ENCODE measurements at places on chromosomes 3 and 15.

DNA sequence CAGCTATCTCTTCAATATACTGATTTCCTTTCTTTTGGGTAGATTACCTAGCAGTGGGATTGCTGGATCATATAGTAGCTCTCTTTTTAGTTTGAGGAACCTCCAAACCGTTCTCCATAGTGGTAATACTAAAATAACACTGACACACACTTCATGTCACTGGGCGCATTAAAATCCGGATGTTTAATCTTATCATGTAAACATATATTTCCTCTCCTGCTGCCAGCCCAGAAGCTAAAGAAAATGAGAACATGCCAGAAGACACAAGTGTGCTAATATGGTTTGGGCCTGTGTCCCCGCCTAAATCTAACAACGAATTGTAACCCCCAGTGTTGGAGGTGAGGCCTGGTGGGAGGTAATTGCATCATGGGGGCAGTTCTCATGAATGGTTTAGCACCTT is 23.6 kb upstream of the KCNMB2 start:
- no peak overlapping the region for H3K27ac ChIP-seq
- no peaks in the 10 kb centered on the region for H3K4me1 ChIP-seq
- no peak for DNase-seq
- no peaks in the 10 kb centered on the region for H3K36me3 ChIP-seq

- peaks cover 3% of the 10 kb centered on the region for H3K27me3 ChIP-seq
- no peaks in the 10 kb centered on the region for H3K36me3 ChIP-seq
- H3K27ac ChIP-seq: no peak overlapping the region
These were observed 3.9 kb upstream of the TLE3 start for GRCh38 chr15:70101459-70102113.

GRCh38 chr3:54235998-54236397 is 113.6 kb downstream of the CACNA2D3 start:
- no peak for DNase-seq
- no peaks in the 10 kb centered on the region for H3K4me1 ChIP-seq
- H3K27me3 ChIP-seq: no peaks in the 10 kb centered on the region
- H3K4me3 ChIP-seq: no peak overlapping the region
- H3K36me3 ChIP-seq: no peaks in the 10 kb centered on the region

DNA sequence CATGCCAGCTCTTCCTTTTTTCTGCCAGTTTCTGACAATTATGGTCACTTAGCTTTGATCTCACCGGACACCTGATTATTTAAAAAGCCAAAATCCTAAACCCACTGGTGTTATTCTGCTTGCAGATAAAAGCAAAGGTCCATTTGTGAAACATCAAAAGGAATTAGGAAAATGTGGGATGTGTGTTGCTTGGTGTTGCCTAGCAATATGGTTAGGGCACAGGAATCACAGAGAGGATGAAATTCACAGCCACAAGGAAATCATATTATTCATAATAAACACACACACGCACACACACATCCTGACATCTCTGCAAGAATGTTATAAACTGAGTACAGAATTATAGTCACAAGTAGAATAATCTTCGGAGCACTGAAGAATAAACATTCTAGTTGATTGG is 89.3 kb upstream of the BHLHE40 start:
- DNase-seq: no peak
- H3K4me3 ChIP-seq: no peak overlapping the region
- no peaks in the 10 kb centered on the region for H3K27me3 ChIP-seq
- no peaks in the 10 kb centered on the region for H3K36me3 ChIP-seq
- H3K4me1 ChIP-seq: no peaks in the 10 kb centered on the region
- H3K27ac ChIP-seq: no peak overlapping the region

DNA sequence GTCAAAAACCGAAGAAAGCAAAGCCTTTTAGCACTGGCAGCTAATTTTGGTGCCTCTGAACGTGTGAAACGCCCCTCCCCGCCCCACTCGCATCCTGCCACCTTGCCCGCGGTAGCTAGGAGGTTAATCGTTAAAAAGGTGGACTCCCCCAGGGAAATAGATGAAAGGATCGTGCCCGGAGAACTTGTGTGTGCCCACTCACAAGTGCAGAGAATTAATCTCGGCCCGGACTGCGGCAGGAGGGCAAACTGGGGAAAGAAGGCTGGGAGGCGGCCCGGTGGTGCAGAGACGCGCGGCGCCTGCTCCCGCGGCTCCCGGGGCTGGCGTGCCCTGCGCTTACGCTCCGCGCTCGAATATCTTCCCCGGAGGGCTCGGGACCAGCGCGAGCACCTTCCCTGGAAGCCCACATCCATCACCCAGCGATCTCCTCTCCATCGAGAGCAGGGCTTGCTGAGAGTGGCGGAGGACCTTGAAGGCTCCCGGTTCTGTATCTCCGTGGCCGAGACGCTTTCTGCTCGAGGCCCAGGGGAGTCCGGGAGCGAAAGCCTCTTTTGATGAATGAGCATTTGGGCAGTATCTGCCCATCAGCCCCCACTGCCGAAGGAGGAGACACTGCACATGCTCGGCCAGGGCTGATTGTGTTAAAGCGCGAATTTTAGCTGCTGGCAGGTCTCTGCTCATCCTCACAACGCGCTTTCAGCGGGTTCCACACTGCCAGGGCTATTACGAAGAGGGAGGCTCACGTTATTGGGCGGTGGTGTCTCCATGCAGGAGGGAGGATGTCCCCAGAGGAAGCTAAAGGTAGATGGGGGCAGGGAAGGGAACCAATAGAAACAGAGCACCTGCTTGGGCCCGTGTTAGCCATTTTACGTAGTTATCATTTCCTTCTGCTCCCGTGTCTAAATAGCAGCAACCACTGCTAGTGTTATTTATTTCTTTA is 1.3 kb upstream of the SPTSSB start:
- DNase-seq: peak; percentile 15
- H3K4me1 ChIP-seq: peaks cover 4% of the 10 kb centered on the region
- no peak overlapping the region for H3K27ac ChIP-seq
- no peaks in the 10 kb centered on the region for H3K36me3 ChIP-seq
- no peaks in the 10 kb centered on the region for H3K27me3 ChIP-seq
- peak overlapping the region; percentile 71 for H3K4me3 ChIP-seq

DNA sequence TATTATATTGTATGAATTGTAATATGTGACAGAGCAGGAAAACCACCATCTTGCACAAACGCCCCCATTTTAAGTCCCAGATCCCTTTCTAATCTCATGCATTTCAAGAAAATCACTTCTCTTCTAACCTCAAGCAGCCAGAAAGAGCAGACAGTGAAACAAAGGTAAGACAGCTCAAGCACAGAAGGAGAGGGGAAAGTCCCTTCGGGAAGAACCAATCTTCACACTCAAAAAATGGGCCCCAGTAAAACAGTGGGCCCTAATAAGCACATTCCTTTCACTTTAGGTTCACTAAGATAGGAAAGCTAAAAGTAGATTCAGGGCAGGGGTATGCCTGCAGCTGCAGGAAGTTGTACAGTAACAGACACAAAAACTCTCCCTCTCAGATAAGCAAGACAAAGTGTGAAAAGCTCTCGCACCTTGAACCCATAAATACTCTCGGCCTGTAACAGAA is 1268.7 kb downstream of the SI start:
- H3K4me1 ChIP-seq: no peaks in the 10 kb centered on the region
- no peak overlapping the region for H3K4me3 ChIP-seq
- no peaks in the 10 kb centered on the region for H3K36me3 ChIP-seq
- H3K27ac ChIP-seq: no peak overlapping the region
- DNase-seq: no peak
- H3K27me3 ChIP-seq: no peaks in the 10 kb centered on the region

DNA sequence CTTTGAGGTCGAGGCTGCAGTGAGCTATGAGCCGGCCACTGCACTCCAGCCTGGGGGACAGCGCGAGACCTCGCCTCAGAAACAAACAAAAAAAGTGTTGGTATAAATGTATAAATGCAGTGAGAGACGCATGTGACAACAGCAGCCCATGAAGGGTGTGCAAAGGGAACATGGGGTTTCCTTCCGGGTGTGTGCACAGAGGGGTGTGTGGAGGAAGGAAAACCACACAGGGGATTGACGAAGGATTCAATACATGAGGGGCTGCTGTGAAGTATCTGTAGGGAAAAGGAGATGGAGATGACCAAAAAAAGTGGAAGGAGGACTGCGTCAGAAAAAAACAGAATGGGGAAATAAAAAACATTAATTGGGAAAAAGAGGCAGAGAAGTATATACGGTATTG is 1.1 kb downstream of the MTFMT start:
- H3K36me3 ChIP-seq: no peaks in the 10 kb centered on the region
- no peaks in the 10 kb centered on the region for H3K27me3 ChIP-seq
- no peak for DNase-seq
- H3K4me1 ChIP-seq: peaks cover 2% of the 10 kb centered on the region
- no peak overlapping the region for H3K27ac ChIP-seq

- peaks cover 6% of the 10 kb centered on the region for H3K4me1 ChIP-seq
- no peak overlapping the region for H3K27ac ChIP-seq
- DNase-seq: no peak
- no peaks in the 10 kb centered on the region for H3K27me3 ChIP-seq
- no peaks in the 10 kb centered on the region for H3K36me3 ChIP-seq
These were observed 99.4 kb downstream of the SST start for GRCh38 chr3:187570776-187571175.

GRCh38 chr15:69755551-69756310 is 303.1 kb downstream of the RPLP1 start:
- no peak for DNase-seq
- no peak overlapping the region for H3K4me3 ChIP-seq
- no peak overlapping the region for H3K27ac ChIP-seq
- H3K27me3 ChIP-seq: no peaks in the 10 kb centered on the region

DNA sequence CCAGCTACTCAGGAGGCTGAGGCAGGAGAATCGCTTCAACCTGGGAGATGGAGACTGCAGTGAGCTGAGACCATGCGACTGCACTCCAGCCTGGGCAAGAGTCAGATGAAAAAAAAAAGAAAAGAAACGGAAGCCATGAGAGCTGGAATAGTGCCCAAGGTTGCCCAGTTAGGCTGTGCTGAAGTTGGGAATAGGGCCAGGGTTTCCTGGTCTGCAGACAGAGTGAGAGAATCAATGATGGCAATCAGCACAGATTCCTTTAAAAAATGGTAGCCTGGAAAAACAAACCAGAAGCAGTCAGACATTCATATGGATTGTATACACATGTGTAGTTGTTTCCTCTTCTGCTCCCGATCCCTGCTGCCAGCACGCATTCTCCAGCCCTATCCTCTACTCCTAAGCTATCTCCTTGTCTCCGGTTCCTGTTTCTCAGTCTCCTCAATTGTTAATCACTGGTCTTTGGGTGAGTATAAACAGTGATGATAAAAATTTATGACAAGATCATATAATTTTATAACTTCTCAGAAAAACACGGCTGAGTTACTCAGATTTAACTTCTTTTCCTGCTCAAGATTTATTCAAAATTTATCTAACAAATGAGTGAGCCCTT is 316.2 kb upstream of the UMPS start:
- H3K27ac ChIP-seq: no peak overlapping the region
- no peaks in the 10 kb centered on the region for H3K27me3 ChIP-seq
- H3K4me1 ChIP-seq: peaks cover 10% of the 10 kb centered on the region
- H3K4me3 ChIP-seq: no peak overlapping the region
- DNase-seq: no peak

- no peaks in the 10 kb centered on the region for H3K27me3 ChIP-seq
- no peak overlapping the region for H3K27ac ChIP-seq
- no peak overlapping the region for H3K4me3 ChIP-seq
These were observed 66.9 kb downstream of the CEP63 start for GRCh38 chr3:134552784-134553183.

DNA sequence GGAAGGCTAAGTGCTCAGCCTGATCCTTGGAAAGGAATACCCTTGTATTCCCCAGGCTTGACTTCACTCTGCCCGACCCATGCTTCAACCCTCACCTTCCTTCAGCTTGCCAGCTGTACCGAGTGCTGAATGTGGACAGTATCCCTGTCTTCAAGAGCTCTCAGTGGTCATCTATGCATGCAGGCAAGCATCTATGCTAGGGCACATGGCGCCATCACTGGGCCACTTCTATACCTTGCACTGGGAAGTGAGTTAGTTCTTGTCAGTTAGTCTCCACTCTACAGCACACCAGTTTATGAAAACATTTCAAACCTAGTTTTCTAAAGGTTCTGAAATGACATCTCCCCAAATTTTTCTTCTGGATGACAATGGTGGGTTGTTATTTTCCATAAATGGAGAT is 82.0 kb upstream of the MYRIP start:
- DNase-seq: no peak
- H3K27ac ChIP-seq: no peak overlapping the region
- H3K36me3 ChIP-seq: no peaks in the 10 kb centered on the region
- no peak overlapping the region for H3K4me3 ChIP-seq
- H3K27me3 ChIP-seq: no peaks in the 10 kb centered on the region
- H3K4me1 ChIP-seq: no peaks in the 10 kb centered on the region

DNA sequence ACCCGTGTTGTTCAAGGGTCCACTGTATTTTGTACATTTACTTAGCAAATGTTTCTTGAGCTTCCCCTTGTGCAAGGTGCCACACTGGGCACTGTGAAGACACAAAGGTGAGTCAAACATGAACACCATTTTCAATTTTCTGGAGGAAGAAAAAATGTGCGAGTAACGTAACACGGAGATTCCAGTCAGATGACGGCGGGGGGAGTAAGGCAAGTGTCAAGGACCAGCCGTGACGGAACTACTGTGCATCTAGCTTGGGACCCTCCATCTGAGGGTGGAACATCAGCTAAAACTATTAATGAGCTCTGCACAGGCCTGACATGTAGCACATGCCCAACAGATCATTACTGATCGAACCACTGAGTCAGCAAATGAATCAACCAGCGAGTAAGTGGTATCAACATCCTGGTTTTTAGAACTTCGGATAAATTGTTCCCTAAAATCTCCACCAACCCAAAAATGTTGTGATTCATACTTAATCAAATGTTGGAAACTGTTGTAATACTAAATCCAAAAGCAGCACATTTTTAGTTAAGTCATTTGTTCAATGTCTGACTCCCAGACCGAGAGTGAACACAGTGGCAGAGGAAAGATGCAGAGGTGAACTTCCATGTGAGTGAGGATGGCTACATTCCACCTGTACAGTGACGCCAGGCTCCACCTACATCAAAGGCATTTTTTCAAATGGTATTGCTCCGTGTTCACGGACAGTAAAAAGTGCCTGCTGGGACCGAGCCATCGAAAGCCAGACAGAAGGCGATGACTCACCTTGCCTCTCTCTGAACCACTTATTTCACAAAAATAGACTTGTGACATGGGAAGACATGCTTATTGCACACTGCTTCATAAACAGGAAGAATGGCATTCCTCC is 172.2 kb downstream of the ATP10A start:
- no peaks in the 10 kb centered on the region for H3K36me3 ChIP-seq
- H3K27ac ChIP-seq: no peak overlapping the region
- peak; percentile 98 for DNase-seq

DNA sequence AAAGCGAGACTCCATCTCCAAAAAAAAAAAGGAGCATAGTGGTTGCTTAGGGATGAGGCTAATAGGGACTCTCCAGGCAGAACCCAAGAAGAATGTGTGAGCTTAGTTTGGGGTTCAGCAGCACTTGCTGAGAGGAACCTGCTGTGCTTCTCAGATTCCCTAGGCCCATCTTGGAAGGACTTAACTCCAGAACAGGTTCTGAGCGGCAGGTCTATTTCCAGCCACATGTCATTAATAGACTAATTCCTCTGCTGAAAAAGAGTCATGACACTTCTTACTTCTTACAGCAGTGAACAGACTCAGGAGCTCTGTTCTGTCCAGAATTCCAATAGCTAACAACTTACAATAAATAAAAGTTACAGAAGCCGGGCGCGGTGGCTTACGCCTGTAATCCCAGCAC is 22.5 kb downstream of the RHOA start:
- DNase-seq: no peak
- H3K27ac ChIP-seq: no peak overlapping the region
- H3K27me3 ChIP-seq: no peaks in the 10 kb centered on the region

All from trophoblast cell (in vitro differentiated cells and primary cell).